ENCODE measurements at places on chromosomes 3 and 15.

DNA sequence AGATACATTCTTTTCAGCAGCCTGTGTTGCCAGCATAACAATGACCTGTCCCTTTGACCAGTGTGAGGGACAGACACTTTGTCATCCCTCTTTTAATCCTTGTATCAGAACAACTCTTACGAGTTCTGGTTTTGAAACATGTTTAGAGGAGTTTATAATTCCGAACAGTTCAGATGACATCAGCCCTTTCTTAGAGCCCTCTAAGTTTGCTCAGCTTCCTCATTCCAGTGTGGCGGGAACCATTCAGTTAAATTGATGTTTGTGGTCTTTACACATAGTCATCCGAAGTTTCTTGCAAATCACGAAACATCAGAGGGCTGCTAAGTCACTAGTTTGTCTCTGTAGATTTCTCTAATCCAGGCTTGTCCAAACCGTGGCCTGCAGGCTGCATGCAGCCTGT lies 102.5 kb downstream of the AKAP13 start:
- DNase-seq = peak; percentile 73

DNA sequence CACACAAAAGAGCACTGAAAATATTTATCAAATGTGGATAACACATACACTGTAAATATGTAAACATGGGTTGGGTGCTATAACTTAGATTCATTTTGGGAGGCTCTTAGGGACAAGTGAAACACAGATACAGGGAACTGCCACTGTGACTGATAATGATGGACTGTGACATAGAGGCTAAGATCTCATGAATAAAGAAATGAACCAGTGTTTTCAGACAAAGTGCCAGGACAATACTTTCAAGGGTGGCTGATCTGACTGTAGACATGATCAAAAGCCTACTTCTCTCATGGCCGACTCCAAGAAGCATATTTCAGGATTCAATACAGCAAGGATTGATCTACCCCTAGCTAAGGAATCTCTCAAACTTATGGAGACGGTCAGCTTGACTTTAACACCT lies 353.8 kb downstream of the FGF12 start:
- no peak for DNase-seq

DNA sequence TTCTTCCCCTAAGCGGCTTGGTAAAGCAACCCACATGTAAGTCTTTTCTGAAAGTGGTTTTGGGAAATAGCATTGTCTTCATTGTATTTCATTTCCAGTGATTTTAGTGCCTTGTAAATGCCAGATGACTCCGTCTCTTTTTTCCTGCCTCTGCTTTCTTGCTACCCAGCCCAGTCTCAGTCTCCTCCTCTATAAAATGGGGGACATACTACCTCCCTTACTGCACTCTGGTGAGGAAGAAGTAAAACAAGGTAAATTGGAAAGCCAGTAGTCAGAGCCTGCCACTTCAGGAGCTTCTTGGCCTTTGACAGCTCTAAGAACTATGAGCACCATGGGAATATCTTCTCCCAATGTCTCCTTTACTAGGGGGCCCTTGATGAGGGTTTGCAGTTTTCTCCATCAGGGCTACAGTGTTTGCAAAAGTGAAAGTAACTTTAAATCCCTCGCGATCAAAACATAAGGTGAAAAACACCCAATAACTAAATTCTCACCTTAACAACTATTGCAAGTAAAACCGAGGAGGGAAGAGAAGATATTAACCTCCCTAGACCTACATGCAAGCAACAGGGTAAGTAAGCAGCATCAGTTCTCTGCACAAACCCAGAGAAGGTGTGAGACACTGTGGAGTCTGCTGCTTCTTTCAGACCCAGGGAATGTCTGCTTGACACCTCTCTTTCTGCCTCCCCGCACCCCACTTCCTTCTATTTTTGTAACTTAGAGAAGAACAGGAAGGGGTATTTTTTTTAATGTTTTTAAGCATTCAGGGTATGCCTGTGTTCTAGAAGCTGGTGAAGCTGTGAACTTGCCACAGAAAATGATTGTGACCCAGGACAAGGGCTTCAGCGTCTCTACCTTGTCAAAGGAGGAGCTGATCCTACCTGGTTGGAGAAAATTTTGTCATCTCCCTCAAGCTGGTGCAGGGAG lies 159.1 kb upstream of the EOMES start:
- DNase-seq = no peak

DNA sequence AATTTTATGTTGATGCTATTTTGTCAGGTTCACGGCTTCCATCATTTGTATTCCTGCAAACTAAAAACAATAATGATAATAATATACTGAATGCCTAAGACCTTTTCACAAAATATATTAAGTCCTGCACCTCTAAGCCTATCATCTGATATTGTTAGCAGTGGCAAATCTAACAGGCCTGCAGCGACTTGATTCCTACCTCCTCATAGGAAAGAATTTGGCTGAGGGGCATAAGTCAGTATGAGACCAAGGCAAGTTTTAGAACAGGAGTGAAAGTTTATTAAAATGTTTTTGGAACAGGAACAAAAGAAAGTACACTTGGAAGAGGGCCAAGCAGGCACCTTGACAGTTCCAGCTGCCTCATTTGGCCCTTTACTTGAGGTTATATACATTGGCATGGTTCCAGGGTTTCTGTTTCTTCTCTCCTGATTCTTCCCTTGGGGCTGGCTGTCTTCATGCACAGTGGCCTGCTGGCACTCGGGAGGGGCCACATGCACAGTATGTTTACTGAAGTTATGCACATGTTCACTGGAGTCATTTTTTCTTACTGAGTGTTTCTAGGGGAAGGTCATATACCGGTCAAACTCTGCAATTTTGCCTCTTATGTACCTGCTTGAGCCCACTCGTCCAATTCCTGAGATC lies 418.1 kb downstream of the EPHA6 start:
- DNase-seq = no peak

GRCh38 chr3:38998086-38998485 lies 53.7 kb downstream of the SCN11A start:
- peak; percentile 41 for DNase-seq

DNA sequence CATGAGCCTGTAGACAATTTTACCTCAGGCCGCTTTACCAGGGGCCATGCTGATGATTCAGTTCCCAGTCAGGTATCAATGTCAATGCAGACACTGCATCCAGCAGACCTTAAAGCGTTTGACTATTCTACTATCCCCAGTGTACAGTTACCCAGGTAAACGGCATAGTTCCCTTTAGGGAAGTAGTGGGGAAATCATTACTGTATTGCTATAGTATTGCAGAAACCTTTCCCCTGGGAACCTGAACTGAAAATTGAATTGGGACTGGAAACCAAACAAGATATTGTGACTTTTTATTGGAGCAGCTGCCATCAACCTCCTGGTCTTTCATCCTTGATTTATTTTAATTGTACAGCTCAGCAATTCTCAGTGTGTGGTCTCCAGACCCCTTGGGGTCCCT lies 6.6 kb upstream of the INAFM2 start:
- DNase-seq = no peak

- no peak for DNase-seq
These were observed 168.3 kb downstream of the ATP10A start for GRCh38 chr15:25694823-25695312.

DNA sequence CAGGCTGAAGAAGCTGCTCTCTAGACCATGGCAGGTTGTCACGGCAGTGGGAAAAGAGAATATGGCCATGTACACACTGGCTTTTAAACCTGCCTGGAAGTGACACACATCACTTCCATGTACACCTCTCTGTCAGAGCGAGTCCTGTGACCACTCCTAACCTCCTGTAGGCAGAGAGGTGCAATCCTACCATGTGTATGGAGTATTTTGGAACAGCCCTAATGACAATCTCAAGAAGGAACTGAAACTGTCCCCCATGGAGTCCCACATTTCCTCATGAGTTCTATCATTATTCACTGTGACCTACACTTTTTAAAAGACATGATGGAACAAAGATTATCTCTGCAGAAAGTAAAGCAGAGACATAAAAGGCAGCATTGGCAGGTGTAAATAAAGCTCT lies 153.4 kb upstream of the PFN2 start:
- no peak for DNase-seq

DNA sequence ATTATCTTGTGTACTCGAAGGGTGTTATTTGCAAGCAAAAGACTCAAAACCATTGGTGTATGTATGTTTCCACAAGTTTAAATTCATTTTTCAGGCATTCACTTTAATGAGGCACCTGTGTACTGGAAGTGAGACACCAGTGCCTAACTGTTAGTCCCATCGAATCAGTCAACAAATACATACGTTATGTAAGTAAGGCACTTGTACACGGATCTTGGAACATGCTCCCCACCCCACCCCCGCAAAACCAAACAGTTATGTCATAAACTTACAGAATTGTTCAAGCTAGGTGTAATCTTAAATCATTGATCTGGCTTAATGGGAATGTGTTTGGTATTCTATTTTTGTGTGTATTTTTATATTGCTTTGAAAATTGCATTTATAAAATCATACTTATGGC lies 17.1 kb downstream of the LRRC28 start:
- no peak for DNase-seq

DNA sequence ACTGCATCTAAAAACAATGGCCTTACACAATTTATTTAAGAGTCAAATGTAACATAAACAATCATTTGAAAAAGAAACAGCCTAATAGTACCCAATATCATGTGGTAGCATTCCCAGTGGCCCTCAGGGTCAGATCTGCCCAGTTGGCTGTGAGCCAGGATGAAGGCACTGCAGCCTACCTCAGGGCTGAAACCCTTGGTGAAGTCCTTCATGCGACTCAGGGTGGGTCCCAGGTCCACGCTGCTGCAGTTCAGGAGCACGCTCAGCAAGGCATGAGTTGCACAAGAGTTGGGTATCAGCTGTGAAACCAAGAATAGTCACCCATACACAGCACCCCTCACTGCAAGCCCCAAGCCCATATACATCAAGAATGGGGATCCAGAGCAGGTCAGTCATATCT lies 37.1 kb downstream of the SEMA3G start:
- DNase-seq = no peak

- DNase-seq = no peak
These were observed 138.4 kb upstream of the LMCD1 start for GRCh38 chr3:8363200-8363599.

- DNase-seq = no peak
These were observed 56.9 kb downstream of the FLNB start for GRCh38 chr3:58064923-58065638.

- DNase-seq = no peak
These were observed 78.9 kb downstream of the ULK4 start for GRCh38 chr3:41882956-41883355.

DNA sequence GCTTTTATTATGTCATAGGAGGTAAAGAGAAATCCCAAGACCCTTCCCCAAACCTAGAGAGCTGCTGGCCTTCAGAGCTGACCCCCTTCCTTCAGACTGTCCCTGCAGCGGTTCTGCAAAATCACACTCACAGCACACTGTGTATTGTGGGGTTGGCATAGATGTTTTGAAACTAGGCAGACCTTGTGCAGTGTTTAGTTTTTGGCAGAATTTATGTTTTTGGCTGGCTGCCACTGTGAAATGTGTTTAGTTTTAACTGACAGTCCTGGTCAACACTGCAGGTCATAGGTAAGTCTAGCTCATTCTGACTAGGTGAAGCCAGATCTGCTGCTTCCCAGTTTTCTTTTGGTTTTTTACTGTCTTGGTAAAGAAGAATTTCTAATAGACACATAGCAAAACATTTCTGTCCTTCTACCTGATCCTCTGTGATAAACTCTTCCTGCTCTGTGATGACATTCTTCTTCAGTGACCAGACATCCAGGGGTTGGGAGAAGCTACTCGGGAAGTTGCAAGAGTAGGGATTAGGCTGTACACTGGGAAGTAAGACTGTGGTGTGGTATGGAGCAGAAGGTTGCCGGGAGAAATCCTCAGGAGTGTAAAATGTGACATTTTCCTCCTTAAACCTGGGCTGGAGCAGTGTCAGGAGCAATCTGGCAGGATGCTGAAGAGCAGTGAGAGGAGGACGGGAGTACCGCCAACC lies 209.6 kb upstream of the MCTP2 start:
- no peak for DNase-seq

DNA sequence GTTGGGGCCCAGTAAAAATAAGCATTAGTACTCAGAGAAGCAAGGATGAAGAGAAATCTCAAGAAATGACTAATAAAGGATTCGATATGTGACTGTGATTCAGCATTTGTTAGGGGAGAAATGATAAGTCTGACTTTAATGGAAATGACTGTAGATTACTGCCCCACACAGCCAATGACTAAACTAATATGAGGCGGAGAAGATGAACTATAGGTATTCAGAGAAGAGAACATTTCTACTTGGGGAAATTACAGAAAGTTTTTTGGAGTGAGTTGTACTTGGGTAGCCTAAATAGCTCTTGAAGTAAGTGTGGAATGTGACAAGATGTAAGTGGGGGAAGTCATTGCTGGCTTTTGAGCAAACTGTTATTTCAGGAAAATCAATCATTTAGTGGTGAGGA lies 380.0 kb downstream of the PDCD6IP start:
- no peak for DNase-seq

DNA sequence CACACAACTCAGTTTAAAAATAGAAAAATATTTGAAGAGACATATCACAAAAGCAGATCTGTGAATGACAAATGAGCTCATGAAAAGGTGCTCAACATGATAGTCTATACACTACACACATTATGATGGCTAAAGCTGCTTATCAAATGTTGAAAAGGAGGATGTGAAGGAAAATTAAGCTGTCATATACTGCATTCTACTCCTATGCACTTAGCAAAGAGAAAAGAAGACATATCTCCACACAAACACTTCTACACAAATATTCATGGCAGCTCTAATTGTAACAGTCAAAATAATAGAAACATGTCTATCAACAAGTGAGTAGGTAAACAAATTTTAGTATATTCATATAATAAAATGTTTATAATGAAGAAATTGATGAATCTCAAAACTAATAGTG lies 540.5 kb downstream of the PLOD2 start:
- no peak for DNase-seq

GRCh38 chr3:52084954-52085680 lies 28.7 kb upstream of the DUSP7 start:
- no peak for DNase-seq

- DNase-seq = no peak
These were observed 68.0 kb upstream of the AP4E1 start for GRCh38 chr15:50840520-50840919.

- no peak for DNase-seq
These were observed 113.7 kb upstream of the PRTG start for GRCh38 chr15:55856506-55857164.

GRCh38 chr3:16496008-16496407 lies 17.5 kb downstream of the RFTN1 start:
- DNase-seq = no peak

DNA sequence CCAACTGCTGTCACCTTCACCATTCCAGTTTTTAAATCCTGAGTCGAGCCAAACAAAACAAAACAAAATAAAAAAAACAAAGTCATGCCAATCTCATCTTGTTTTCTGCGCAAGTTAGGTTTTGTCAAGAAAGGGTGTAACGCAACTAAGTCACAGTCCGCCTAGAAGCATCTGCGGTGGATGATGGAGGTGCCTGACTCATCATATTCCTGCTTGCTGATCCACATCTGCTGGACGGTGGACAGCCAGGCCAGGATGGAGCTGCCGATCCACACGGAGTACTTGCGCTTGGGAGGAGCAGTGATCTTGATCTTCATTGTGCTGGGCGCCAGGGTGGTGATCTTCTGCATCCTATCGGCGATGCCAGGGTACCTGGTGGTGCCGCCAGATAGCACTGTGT lies 162.1 kb downstream of the WDR76 start:
- no peak for DNase-seq

- no peak for DNase-seq
These were observed 3.7 kb downstream of the PDIA5 start for GRCh38 chr3:123070510-123070909.

Measured in AG04450 (cell line).